ENCODE measurements at places on chromosomes 3 and 15.

- no peak for DNase-seq
Measured at GRCh38 chr3:76554707-76555106, 485.2 kb upstream of the ROBO2 start.

GRCh38 chr3:141476033-141476432 lies 10.8 kb upstream of the RASA2 start:
- DNase-seq, result no peak

DNA sequence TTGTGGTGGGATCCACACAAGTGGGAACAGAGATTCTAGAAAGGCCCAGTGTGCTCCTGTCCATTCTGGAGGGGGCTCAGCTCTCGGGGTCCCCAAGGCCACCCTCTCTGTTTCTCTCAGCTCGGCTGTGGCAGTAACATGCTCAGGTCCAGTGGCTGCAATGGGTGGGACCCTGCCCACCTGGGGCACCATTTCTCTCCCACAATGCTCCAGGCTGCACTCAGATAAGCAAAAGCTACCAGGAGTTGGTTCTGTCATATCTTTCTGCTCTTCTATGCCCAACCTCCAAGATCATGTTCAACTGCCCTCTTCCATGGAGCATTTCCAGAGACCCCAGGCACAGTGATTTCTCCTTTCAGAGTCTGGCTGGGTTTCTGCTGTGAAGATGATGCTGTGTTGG lies 40.8 kb downstream of the ITGA11 start:
- DNase-seq, result peak; percentile 4

GRCh38 chr3:17544632-17545031 lies 197.8 kb downstream of the TBC1D5 start:
- no peak for DNase-seq

DNA sequence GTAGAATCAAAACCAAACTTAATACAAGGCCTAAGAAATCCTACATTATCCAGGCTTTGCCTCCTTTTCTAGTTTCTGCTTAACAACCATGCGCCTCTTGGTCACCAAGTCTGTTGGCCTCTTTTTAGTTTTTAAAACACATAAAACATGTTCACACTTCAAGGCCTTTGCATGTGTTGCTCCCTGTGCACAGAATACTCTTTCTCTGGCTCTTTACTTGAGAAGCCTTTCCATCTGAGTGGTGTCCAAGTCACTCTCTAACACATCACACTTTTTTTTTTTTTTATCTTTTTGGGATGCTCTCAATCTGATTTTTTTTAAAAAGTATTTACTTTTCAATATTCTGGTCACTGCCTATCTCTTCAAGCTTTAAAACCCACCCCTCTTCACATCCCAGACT lies 14.9 kb downstream of the GAP43 start:
- DNase-seq, result no peak
